HFFc6 (cell line): ENCODE measurements at places on chromosomes 2 and 18. TPM values are rescaled to one million over a fixed set of nuclear protein-coding genes. Genes with fewer than 3 reads are reported as not detected.

The SCN9A gene
- 37.4 and 53.6 TPM in 2 replicates for total RNA-seq

The COL5A2 gene
- 293 to 411 TPM (median 398 TPM) in 3 replicates for total RNA-seq

DNA sequence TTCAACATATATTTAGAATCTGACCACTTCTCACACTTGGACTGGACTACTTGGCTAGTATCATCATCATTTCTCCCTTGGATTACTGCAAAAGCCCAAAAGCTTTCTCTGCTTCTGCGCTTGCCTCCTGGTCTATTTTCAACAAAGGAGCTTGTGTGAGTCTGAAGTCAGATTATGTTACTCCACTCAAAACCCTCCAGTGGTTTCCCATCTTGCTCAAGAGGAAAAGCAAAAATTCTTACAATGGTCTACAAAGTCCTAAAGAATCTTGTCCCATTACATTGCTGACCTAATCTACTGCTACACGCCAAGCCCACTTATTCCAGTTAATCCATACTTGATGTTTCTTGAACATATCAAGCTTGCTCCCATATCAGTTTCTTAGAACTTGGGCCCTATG is 9.6 kb downstream of the PREPL start:
- no peak for DNase-seq

DNA sequence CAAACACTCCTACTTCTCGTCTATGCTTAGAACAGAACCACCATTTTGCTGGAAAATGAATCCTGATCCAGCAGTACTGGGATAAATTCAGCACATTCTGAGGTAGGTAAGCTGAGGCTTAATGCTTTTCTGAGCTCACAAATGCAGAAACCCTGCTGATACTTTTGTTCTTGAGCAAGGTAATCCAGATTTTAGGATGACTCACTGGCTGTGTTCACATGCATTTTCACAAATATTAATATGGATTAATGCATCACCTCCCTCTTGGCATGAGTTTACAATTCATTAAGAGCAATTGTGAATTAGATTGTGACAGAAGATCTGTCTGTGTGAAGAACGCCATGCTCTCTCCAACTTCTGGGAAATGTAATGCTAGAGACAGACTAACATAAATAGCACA is 42.2 kb downstream of the RAD51AP2 start:
- no peak for DNase-seq

DNA sequence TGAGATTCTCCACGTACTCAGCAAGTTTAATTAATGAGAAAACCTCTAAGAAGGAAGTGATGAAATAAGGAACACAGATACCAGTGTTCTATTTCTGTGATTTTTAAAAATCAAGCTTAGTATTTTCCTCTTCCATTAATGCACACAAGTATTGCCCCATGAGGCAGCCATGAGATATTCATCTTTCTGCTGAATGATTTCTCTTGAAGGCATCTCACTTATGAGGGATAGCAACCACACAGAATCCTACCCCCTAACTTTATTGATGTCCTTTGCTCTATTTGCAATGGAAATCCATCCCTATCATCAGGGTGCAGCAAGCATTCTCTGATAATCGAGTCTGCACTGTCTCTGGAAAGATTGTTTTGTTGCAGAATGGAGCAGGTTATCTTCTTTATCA is 244.1 kb upstream of the NRP2 start:
- DNase-seq, result peak; percentile 37

GRCh38 chr2:229611360-229611759 is 103.0 kb downstream of the DNER start:
- DNase-seq, result no peak

DNA sequence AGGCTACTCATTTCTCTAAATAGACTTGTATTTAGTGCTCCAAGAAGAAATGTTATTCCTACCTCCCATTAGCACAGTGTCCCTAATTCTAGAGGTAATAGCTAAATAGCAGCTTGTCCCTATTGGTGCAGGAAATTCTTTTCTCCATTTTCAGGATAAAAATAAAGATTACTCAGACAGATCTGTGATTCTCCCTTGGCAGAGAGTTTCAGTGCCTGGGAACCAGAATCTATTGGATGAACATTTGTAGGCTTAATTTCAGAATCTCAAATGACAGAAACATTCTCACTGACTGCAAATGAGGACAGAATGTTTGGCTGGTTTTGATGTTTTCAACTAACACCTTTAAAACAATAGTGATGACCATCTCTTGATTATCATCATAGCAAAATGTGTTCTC is 33.3 kb upstream of the LGALSL start:
- no peak for DNase-seq

DNA sequence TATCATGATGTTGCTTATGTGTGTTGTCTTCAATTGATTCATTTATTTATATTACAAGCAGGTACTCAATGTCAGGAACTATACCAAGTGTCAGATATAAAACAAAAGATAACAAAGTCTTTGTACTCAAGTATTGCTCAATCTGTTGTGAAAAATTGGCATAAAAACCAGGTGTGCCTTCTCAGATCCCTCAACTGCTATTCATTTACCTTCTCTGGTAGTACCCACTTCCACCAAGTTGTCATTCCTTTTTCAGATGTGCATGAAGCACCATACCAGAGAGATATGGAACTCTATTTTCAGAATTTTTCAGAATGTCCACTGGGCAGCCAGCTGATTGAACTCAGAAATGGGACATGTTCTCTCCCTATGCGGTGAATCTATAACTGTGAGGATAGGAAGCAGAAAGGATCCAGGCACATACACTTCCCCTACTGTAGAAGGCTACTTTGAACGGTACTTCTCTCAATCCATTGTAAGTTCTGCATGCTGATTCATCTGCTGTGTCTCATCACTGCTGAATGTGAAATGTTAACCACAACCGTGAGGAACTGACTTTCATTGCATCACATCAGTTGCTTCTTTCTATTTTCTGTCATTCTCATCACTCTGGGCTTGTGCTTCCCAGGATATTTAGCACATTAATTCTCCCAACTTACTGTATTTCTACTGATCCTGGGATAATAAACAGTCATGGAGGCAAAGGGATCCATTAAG is 1621.3 kb downstream of the SUCLG1 start:
- DNase-seq, result peak; percentile 83

DNA sequence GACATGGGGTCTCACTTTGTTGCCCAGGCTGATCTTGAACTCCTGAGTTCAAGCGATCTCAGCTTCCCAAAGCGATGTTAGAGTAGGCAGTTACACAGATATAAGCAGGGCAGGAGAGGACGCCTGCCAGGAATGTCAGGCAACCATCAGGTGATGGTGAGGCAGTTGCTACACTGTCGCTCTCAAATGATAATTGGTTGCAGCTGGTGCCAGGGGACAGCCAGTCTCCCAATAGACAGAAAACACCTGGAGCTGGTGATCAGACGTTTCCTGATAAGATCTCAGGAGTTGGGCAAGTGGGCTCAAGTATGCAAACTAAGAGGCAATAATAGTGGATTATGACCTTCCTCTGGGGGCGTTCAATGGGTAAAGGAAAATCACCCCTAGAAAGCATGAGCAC is 163.1 kb upstream of the RGPD4 start:
- DNase-seq, result no peak

DNA sequence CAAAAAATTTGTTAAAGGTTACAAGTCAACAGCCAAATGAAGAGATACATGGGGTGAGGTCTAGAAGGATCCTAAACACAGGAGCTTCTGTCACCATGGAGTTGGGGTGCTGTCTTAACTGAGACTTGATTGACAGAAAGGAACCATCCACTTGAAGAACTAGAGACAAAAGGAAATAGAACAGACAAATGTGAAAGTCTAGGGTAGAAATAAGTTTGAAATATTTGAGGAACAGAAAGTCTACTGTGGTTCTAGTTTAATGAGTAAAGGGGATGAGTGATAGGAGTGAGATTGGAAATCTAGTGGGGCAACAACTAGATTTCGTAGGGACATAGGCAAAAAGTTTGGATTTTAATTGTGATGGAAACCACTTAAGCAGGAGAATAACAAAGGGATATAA is 18.7 kb downstream of the RBBP8 start:
- DNase-seq, result no peak
